ENCODE measurements at places on chromosomes 5 and 9.

- no peak for DNase-seq
These were observed at the start of gene NINJ1 for GRCh38 chr9:93134015-93134739. Gene NINJ1 (minus strand): TSS chr9:93134251. CDS start chr9:93134217, 34 bp downstream.

DNA sequence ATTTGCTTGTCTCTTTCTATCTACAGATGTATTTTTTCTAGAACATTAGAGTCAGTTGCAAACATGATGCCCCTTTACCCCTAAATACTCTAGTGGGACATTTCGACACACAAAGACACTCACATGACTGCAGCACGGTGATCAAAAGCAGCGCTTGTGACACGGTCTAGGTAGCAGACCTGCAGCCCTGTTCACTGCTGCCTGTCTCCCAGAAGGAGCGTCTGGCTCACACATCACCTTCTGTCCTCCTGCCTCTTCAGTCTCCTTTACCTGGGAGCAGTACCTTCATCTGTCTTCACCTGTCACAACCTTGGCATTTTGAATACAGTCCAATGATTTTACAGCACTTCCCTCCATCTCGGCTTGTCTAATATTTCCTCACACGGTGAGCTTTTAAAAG is 51.9 kb upstream of the SH3PXD2B start:
- DNase-seq = no peak

- DNase-seq = no peak
These were observed 36.7 kb downstream of the CDK7 start for GRCh38 chr5:69271376-69271775.

- DNase-seq = no peak
These were observed 83.5 kb upstream of the GNAQ start for GRCh38 chr9:78115073-78115472.

DNA sequence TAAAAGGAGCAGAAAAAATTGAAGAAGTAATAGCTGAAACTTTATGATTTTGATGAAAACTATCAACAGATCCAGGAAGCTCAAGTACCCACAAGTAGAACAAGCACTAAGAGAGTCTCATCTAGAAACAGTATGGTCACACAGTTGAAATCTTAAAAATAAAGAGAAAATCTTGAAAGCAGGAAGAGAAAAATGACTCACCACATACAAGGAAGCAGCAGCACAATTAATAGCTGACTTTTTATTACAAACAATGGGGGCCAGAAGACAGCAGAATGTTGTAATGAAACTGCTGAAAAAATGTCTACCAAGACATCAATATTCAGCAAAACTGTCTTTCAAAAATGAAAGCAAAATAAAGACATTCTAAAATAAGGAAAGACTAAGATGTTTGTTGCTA is 1108.3 kb upstream of the DMAC1 start:
- DNase-seq = no peak

DNA sequence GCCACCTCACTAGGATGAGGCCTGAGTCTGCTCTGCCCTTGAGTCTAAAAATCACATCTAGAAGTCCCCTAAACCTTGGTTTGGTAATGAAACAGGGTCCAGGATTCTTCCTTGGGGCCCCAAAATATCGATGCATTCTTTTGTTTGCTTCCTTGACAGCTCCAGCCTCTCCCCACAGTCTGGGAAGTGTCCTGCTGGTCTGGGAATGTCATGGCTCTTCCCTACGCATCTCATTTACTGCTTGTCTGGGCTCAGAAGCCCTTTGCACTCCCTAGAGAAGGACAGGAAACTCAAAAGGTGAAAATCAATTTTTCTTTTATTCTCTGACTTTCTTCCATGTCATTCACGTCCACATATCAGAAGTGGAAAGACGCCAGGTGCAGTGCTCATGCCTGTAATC is 115.8 kb downstream of the DRD1 start:
- no peak for DNase-seq

Data from NCI-H1436 treated with DMSO at 0.1 percent for 48 hours (cell line).